NCI-H526 (cell line): ENCODE measurements at places on chromosomes 5 and 9.
A peak's percentile ranks its signal among the peaks of the same experiment; 100 is the strongest.

DNA sequence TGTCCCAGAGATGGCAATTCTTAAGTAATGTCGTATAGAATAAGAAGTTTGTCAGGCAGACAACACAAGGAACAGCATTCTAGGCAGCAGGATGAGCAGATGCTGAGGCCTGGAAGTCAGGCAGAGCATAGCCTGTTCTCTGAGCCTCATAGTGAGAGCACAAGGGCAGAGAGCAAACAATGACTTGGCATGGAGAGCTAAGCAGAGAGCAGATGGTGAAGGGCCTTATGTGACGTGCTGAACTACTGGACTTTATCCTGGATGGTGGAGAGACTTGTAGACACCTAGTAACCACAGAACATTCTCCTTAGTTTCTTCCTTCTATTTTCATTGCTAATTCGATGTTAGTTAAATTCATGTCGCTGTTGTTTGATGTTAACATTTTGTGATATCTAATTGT is 60.1 kb downstream of the KCTD16 start:
- DNase-seq = no peak

- DNase-seq = no peak
Observed at GRCh38 chr9:109378316-109378715, 57.5 kb upstream of the EPB41L4B start.

DNA sequence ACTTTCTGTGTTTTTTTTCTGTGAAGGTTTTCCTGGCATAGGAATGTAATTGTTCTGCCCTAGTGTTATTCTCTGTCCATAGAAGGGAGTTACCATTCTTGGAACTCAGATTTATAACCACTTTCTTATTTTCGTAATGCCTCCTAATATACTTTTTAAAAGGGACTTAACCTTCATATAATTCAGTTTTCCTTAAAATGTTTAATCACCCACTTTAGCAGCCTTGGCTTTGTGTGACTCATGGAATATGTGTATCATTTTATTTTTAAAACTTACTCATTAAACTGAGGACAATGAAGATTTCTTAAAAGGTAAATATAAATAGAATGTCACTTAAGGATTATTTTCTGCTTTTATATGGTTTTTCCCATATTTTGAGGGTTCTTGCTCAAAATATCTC is 50.0 kb downstream of the RAI14 start:
- no peak for DNase-seq

- peak; percentile 56 for DNase-seq
Observed at GRCh38 chr9:137429974-137430722, 7.0 kb downstream of the NOXA1 start.
